ENCODE measurements at places on chromosomes 2 and 18. TPM values are rescaled to one million over a fixed set of nuclear protein-coding genes. Genes with fewer than 3 reads are reported as not detected.

RAPGEF4 gene
- 0.62 TPM for total RNA-seq

POTEC gene
- total RNA-seq = not detected

GRCh38 chr18:58682429-58683069, 11.3 kb downstream of the MALT1 start:
- peak; percentile 65 for DNase-seq

DNA sequence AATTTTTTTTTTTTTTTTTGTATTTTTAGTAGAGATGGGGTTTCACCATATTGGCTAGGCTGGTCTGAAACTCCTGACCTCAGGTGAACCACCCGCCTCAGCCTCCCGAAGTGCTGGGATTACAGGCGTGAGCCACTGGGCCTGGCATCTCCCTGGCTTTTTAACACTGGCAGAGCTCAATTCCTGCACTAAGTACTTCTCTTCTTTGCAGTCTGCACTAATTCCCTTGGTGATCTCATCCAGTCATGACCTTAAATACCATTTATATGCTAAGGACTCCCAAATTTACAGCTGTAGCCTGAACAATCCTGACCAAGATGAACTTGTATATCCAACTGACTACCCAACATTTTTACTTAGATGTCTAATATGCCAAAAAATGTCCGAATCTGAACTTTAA, 10.2 kb downstream of the PREPL start:
- peak; percentile 79 for DNase-seq

DNA sequence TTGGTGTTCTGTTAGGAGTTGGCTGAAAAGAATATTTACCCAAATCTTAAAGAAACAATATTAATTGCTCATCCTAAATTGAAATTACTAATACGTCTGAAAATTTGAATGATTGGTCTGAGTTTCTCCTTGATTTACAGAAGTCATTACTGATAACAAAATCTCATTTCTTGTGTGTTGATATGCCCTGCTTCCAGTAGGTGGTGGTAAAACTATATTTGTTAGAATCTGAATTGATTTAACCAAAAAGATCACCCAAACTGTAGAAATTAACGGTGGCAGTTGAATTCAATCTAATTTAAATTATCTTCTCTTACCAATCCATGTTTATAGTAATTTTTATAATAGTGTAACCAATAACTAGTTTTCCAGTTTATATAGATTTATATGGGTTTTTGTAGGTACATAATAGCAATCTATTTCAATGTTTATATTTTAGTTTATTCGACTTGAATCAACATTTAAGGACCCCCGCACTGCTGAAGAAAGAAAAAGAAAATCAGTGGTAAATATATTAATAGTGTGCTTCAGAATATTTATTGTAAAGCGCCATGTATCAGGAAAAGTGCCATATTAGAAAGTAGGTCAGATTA, 38.3 kb downstream of the PAPOLG start:
- no peak for DNase-seq

DNA sequence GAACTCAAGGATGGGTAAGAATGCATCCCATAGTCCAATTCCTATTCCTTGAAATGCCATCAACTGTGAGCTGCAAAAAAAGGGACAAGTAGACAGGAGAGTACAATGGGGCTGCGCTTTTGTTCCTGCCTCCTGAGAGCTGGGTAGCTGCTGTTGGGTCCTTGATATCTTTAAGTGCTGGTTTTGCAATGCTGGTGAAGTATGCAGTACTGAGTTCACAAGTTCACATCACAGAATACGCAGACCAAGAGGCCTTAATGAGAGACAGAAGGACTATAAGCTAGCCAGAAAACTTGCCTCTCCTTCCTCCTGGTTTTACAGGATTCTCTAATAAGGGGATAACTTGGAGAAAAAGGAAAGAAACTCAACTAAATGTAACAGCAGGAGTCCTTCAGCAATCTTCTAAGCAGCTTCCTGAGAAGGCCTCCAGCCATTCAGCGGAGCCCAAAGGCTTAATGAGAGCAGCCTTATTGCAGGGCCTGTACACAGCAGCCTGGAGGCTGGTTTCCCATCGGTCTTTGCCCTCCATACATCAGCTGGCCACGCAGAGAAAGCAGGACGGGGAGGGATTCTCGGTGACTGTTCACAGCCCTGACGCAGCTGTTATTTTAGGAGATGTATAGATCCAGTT, 293.1 kb downstream of the CDCA7 start:
- DNase-seq = peak; percentile 36

DNA sequence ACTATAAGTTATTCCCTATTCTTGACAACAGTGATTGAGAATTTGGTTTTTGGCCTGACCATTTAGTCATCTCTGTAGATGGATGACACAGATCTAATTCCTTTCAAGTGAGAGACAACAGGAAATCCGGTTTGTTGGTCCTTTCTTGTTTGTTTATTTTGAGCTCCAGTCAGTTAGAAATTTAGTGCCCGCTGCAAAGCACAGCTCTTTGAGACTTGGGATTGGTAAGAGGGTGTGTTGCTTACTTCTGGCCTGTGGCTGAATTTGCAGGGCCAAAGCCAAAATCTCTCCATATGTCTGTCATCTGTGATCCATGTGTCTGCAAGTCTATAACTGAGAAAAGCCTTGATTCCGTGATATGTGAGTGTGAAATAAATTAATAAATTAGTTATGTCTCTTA, 74.3 kb downstream of the BIN1 start:
- DNase-seq = peak; percentile 10

Data from astrocyte (in vitro differentiated cells and primary cell).